ENCODE measurements at places on chromosomes 5 and 9. TPM values are rescaled to one million over a fixed set of nuclear protein-coding genes. Genes with fewer than 3 reads are reported as not detected.

Gene CTNND2
- not detected for total RNA-seq

Gene TMEM215
- total RNA-seq: not detected

Gene FYB1
- not detected for total RNA-seq

Gene TMEM174
- not detected for total RNA-seq

Gene PCDHB14
- total RNA-seq: not detected

Gene MSX2
- 2.2 TPM for total RNA-seq

Gene TEX48
- not detected for total RNA-seq

Gene POU5F2
- total RNA-seq: under 0.01 TPM

Gene TBC1D9B
- total RNA-seq: 31.6 TPM

Gene WDR5
- total RNA-seq: 24.4 TPM

Gene PLPP7
- total RNA-seq: 3.7 TPM

Gene NAIF1
- 9.2 TPM for total RNA-seq

Gene LMX1B
- not detected for total RNA-seq

Gene CDX1
- total RNA-seq: not detected

Gene CDKN2B
- 10.4 TPM for total RNA-seq

Gene PCDHB4
- not detected for total RNA-seq

Gene PFN3
- not detected for total RNA-seq

Gene HK3
- total RNA-seq: not detected

Gene SPINK1
- total RNA-seq: not detected

Gene TXNDC15
- total RNA-seq: 73.0 TPM

Gene KIF4B
- total RNA-seq: not detected

Gene CCNB1
- total RNA-seq: 294 TPM

Gene PCDHA12
- total RNA-seq: not detected

Gene PDZD2
- 1.3 TPM for total RNA-seq

Gene QRFP
- not detected for total RNA-seq

Gene SV2C
- not detected for total RNA-seq
